Activated naive CD8-positive, alpha-beta T cell treated with anti-CD3 and anti-CD28 coated beads for 36 hours (primary cell): ENCODE measurements at places on chromosomes 7 and 10. TPM values are rescaled to one million over a fixed set of nuclear protein-coding genes. Genes with fewer than 3 reads are reported as not detected.

DNA sequence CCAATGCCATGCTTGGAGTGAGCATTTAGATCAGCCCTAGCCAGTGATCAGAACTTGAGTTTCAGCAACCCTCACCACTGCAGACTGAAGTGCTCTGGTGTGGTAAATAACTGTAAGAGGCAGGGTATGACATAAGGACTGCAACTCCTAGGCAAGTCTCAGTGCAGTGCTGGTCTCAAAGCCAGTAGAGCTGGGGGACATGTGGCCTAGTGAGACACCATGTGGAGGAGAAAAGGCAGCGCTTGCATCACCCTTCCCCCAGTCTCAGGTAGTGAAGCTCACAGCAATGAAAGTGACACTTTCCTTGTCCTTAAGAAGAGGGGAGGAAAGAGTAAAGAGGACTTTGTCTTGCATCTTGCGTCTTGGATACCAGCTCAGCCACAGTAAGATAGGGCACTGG, 386.8 kb upstream of the POT1 start:
- no peak for DNase-seq

GRCh38 chr7:17677408-17677807, 262.9 kb downstream of the SNX13 start:
- no peak for DNase-seq

DNA sequence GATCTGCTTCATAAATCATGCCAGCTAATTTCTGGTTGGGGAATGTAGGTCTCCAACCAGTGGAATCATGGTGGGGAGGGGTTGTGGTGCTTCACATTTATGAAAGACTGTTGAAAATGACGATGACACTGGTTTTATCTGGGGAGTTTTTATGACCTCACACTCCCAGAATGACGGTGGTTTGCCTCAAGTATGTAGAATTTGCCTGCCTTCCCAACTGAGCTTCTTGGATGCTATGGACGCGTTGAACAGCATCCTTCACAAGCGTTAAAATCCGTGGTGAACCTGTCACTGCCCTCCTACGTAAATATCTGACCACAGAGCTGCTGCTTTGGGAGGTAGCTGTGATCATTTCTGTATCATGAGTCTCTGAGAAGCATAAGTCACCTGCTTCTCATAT, 3.3 kb downstream of the INSYN2A start:
- DNase-seq: no peak

DNA sequence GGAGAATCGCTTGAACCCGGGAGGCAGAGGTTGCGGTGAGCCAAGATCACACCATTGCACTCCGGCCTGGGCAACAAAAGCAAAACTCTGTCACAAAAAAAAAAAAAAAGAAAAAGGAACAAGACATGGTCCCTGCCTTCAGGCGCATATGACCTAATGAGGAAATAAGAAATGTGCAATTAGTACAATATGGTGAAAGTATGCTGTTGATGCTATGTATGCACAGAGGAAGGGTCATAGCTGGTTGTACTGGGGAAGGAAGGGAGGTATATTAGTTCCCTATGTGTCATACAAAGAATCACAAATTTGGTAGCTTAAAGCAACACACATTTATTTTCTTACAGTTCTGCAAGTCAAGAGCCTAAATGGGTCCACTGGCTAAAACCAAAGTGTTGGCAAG, 97.8 kb upstream of the MPP7 start:
- no peak for DNase-seq

DNA sequence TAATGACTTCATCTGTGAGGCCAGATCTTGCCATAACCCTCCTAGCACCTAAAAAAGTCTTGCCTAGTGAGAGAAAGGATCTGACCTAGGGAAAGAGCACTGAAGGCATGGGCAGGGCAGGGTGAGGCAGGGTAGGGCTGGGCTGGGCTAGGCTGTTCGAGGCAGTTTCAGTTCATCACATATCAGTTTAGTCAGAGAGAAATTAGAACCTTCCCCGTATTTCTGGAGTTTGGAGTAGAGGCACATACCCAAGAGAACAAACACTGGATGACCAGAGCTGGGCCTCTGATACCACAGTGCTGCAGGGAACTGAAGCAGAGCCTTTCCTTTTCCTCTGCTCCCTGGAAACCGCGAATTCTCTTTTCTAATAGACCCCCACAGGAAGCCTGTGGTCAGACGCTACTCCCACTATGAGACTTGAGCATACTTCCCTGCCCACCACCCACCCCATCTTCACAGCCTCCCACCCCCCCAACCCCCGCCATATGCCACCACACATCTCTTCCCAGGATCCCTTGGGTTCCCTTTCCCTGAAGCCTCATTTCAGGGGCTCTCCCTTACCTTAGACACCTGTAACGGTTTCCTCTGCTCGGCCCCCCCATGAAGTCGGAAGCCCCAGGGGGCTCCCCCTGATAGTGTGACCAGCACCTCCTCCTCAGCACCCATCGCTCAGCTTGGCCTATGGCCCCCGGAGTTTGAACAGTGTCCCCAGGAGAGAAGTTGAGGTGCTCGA, 406 bp downstream of the SYNPO2L start:
- no peak for DNase-seq

- DNase-seq: no peak
Measured at GRCh38 chr7:18087026-18087686, 59.5 kb upstream of the PRPS1L1 start.

DNA sequence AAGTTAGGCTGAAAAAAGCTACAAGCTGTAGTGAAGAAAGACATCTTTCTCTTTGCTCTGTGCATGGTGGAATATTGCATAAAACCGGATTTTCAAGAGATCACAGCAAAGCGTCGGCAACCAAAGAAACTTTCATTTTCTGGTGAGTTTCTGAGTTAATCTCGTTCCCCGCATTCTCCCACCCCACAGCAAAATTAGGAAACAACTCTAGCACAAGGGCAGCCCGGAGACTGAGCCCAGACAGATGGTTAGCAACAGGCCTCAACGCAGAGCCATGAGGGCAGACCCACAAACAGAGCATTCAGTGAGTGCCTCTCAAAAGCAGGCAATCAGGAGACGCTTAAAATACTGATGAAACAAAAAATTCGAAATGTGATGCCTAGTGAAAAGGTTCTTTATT, 396.1 kb upstream of the KLF6 start:
- no peak for DNase-seq

GRCh38 chr7:158111906-158112570, 475.6 kb downstream of the PTPRN2 start:
- DNase-seq: no peak

GRCh38 chr7:83849131-83849530, 200.2 kb upstream of the SEMA3E start:
- DNase-seq: no peak

- DNase-seq: no peak
Measured at GRCh38 chr7:112105584-112106530, 100.3 kb downstream of the DOCK4 start.

DNA sequence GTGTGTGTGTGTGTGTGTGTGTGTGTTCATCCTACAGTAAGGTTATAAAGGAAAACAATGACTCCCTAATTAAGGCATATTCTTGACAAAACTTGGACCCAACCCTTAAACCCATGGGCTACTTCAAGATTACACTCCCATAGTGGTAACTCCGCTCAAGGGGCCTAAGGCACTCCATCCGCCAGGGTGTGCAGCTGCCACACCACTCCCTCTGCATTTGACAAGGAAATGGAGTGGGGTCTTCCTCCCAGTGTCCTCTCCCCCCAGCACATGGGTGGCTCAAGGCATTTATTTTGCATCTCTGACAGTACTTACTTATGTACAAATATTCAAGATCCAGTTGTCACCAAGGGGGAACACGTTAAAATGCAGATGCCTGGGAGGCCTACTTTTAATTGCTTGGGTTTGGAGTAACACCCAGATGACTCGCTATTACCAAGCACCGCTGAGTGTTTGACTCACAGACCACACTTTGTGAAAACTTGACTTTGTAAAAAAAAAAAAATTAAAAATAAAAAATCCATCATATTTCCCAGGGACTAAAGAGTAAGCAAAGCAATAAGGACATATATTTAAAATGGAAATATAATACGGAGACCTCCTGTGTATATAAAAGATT, 53.0 kb upstream of the AGR3 start:
- peak; percentile 9 for DNase-seq

DNA sequence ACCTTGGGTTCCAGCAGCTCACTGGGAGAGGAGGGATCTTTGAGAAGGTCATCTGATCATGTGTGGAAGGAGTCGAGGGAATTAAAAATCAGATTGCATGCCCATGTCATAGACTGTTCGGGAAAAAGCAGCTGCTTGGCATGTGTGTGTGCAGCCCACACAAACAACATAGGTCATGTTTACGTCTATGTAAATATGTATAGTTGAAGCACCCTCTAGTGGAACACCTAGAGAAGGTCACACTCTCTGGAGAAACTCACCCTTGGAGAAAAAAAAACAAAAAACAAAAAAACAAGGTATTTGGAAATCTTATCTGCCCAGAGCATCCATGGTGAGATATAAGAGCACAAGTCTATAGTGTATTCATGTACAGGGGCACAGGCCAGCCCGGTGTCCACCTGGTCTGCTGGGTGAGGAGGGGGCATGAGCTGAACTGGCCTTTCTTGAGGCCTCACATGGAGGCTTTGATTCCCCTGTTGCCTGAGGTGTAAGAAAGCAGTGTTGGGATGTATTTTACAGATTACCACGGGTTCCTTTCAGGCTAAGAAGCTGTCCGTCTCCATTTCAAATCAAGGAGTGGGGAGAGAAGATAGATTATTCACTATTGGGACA, 98.0 kb downstream of the NPY start:
- no peak for DNase-seq

The KEL gene
- 0.16 TPM for total RNA-seq

The HNRNPF gene
- total RNA-seq: 530 TPM

The H2BK1 gene
- not detected for total RNA-seq
